ENCODE measurements at places on chromosomes 12 and 14.

GRCh38 chr12:80157645-80158044, 58.3 kb downstream of the OTOGL start:
- peak; percentile 9 for DNase-seq

DNA sequence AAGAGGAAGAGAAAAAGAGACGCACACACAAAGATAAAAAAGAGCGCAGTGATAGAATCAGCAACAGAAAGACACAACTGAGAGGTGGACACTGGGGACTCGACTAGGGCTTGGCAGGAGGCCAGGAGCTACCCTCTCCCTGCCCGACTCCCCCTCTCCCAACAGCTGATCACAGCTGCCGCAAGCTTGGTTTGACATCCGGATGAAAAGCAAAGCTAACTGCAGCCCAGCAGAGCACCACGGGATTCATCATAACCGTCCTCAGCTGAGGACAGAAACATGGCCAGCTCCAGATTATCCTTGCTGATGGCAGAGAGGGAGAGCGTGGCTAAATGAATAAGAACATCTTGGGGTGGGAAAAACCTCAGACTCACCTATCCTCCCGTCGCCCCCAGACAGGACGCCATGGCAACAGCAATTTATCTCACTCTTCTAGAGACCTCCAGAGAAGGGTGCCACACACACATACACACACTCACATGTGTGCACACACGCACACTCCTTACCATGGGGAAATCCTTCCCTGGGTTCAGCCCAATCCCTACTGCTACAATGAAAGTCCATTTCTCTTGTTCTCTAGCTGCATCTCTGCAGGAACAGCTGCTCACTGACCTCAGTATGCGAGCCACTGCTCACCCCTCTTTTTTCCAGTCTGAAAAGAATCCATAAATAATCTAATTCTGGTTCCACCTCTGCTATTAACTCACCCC, 135.3 kb downstream of the NTF3 start:
- DNase-seq = no peak

- DNase-seq = no peak
Measured at GRCh38 chr14:106317593-106317992, 791.2 kb downstream of the TMEM121 start.

- no peak for DNase-seq
Measured at GRCh38 chr12:4478933-4479332, 33.3 kb upstream of the FGF6 start.

GRCh38 chr12:78818487-78818886, 46.1 kb upstream of the SYT1 start:
- no peak for DNase-seq

DNA sequence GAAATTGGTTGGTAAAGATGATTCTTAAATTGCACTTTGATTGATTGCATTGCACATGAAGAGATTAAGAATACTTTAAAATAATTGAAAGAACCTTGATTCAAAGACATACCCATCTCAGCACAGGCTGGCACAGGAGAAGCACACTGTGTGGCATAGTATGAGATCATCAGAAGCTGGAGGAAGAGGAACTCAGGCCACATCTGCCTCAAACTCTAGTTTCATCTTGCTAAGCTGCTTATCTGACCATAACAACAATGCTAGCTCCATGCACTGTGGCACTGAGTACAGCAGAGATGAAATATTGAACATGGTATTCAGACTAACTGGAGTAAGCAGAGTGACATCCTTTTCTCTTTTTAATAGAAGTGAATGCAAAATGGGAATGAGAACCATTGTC, 99.1 kb downstream of the TBC1D30 start:
- DNase-seq = no peak

DNA sequence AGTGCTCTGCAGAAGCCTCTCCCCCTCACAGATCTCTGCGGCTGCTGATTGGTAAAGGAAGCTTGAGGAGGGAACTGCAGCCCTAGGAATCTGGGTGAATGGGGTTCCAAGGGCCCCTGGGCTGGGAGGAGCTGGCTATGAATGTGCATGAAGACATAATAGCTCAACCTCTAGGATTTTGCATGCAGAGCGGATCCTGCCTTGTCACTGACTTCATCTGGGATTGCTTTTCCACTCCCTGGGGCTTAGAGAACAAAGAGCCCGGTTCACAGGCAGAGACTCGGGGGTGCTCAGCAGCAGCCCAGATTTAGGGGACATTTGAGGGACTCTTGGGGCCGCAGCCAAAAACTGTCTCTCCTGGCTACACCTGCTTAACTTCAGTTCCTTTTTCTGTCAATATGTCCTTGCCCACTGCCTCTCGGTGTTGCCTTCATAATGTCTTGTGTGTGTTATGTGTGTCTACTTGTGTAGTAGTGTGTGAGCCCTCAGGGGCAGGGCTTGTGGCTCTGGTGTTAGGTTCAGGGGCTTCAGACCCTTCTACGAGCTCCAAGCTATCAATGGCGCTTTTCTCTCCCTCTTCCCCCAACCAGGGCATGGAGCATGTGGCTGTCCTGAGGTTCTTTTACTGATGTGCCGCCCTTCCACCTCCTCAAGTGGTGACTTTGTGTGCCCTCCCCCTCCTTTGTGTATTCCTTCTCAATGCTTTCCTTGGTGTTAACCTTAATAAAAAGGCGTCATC, 1.9 kb downstream of the CCDC184 start:
- DNase-seq = no peak

- DNase-seq = no peak
Measured at GRCh38 chr14:94679106-94679810, 67.1 kb downstream of the SERPINA3 start.

DNA sequence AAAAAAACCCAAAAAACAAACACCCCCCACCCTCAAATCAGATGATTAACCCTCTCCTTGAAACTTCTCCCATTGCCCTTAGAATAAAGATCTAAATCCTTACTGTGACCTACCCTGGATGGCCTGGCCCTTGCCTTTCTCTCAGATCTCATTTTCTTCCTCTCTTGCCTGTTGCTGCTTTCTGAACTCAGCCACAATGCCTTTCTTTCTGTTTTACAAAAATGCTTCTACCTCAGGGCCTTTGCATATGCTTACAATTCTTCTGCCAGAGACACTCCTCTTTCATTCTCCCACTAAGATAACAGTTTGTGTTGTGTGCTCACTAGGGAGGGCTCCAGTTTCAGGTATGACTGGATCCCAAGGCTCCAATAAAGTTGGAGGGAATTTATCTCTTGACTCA, 108.3 kb downstream of the PTPN11 start:
- DNase-seq = no peak

DNA sequence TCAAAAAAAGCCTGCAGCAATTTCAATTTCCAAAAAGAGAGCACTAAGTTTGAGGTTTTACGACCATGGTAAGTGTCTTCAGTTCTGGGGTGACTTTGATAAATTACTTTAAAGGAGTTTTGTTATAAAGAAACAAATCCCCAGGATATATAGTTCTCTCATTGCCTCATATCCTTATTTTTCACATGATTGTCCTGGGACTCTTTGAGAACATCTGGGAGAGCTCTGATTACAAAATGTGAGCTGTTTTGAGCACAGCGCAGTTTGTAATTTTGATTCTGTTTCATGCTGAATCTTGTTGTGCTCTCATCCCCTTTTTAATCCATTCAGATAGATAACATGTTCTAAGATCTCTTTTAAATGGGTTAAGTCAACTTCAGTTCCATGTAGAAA, 67.7 kb upstream of the DCN start:
- DNase-seq = peak; percentile 36

DNA sequence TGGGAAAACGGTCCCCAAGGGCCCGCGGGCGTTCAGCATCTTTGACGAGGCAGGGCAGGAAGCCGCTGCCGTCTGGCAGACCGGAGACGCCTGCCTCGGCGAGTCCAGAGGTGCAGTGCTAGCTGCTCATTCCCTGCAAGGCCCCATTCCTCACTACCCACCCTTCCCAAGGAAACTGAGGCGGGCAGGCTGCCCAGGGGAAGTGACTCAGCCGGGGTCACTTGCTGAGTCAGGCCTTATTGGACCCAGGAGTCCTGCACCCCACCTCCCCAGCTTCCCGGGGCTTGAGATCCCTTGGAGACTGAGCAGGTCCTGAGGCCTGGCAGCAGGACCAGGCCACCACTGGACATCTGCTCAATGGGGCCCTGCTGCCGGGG, 3.7 kb downstream of the SH2B3 start:
- DNase-seq = no peak

DNA sequence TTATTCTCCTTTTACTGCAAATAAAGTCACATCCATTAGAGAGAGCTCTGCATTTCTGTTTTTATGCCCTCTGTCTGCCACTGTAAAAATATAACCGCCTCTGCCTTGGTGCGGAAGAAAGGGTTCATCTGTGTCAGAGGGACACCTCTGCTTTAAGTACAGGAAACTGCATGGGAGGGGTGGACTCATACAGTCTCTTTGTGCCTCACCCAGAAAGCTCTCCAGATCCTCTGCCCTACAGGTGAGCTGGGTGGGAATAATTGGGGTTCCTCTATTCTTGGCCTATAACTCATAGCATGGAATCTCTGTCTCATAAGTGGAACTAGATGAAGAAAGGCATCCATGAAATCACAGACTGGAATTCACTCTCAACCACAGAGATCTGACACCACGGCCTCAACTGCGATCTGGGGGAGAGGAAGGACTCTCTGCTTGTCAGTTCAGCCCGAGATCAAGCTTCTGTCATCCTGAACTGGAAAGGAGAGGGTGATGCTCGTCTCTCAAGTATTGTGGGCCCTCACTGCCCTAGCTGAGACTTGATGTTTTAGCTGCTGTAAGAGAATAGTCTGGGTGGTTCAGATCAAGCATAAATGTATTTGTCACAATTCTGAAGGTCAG, 702.3 kb downstream of the TMEM121 start:
- no peak for DNase-seq

DNA sequence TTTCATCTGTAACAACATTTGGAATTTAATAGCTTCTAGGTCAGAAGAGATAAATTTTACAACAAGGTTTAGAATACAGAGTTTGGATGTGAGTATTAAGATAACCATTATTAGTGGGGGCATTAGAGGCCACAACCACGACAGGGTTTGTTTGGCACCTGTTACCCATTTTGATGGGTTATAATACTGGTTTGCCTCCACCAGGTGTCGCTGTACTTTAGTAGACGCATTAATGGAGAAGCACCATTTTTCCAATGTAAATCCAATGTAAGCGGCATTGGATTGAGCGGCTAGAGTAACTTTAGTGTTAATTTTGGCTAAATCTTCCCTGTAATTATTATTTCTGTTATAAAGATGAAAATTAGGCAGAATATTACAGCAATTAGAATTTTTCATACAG, 136.2 kb downstream of the SLCO1B3 start:
- DNase-seq = peak; percentile 2

- DNase-seq = no peak
Measured at GRCh38 chr12:111826992-111827391, 15.0 kb upstream of the MAPKAPK5 start.

Measured in stromal cell of bone marrow (primary cell).